Brain (organoid and tissue), 16 donors: ENCODE measurements at places on chromosomes 1 and 21. TPM values are rescaled to one million over a fixed set of nuclear protein-coding genes. Genes with fewer than 3 reads are reported as not detected.

PRMT2 gene
- polyA plus RNA-seq = 141 TPM

ANKRD45 gene
- polyA plus RNA-seq = 1.8 TPM

CRTC2 gene
- 39.3 TPM for polyA plus RNA-seq

HORMAD1 gene
- not detected for polyA plus RNA-seq

TEX38 gene
- polyA plus RNA-seq = not detected

PTPN7 gene
- 0.29 TPM for polyA plus RNA-seq

SYCP1 gene
- not detected for polyA plus RNA-seq

BARHL2 gene
- polyA plus RNA-seq = 1.3 TPM

ELF3 gene
- polyA plus RNA-seq = 2.6 TPM

AHCTF1 gene
- polyA plus RNA-seq = 6.7 TPM

CHRM3 gene
- polyA plus RNA-seq = 1.1 TPM

TRIM67 gene
- 1.9 TPM for polyA plus RNA-seq

AKNAD1 gene
- not detected for polyA plus RNA-seq
